ENCODE measurements at places on chromosomes 5 and 9.

DNA sequence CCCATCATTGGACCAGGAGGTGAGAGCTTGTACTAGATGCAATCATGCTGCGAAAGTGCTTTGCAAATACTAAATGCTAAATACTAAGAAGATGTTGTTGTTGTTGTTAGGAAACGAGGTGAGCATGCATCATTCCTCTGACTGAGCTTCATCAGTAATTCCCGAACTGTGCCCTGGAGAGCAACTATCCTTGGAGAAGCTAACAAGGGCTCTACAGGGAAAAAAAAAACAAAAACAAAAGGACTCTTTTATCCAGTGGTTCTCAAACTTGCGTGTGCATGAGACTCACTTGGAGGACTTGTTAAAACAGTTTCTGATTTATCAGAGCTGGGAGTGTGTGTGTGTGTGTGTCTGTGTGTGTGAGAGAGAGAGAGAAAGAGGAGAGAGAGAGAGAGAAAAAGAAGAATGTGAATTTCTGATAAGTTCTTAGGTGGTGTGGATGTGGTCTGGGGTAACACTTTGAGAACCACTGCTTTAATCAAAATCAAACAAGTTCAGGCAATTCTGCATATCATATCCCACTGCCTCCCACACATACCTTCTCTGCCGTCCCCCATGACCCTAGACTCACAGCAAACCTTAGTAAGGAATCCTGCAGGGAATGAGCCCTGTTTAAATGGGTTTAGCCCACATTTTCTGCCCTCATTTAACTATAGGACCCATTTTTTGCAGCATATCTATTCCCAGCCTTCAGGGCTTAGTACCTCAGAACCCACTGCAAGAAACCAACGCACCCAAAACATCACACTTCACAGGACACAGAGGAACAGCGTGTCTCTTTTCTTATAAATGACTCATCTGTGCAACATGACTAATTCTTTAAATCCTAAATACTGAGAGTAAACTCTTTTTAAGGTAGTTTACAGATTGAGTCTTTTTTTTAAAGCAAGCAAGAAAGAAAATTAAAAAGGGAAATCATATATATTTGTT is 48.9 kb downstream of the PDE6A start:
- DNase-seq: no peak

GRCh38 chr5:178078197-178079010 is 34.9 kb upstream of the N4BP3 start:
- no peak for DNase-seq

DNA sequence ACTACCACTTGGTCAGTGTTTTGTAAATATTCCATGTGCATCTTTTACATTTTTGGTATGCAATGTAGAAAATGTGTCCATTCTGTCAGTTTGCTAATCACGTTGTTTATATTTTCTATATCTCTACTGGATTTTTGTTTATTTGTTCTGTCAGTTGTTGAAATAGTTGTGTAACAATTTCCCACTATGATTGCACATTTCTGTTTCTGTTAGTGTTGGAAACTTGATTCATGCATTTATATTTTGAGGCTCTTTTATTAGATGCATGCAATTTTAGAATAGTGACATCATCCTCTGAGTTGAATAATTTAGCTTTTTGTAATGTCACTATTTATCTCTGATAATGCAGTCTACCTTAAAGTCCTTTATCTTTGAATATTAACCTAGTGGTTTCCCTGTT is 25.8 kb upstream of the LECT2 start:
- no peak for DNase-seq

- no peak for DNase-seq
Observed at GRCh38 chr9:22052376-22052945, 43.4 kb upstream of the CDKN2B start.

DNA sequence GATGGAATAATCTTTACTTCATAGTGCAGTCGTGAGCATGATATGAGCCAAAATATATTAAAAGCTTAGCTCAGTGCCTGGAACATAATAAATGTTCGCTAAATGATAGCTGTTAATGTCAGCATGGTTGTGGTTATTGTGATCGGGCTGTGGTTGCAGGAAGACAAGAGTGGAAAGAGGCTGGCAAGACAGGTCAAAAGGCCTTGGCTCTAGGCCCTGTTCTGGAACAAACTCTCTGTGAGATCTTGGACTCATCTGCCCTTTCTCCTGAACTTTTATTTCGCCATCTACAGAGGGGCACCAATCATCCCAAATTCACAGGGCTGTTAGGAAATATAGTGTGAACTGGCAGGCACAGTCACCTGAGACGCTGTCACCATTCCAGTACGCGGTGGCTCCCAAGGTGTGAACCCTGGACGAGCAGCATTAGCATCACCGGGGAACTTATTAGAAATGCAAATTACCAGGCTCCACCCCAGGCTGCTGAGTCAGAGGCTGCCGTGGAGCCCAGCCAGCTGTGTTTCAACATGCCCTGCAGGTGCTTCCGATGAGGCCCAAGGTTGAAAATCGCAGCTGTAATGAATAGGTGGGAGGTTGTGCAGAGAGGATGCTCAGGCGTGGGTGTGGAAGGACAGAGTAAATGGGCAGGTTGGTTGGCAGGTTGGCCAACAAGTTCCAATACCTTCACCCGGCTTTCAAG is 50.2 kb upstream of the SAP30L start:
- no peak for DNase-seq

GRCh38 chr5:34016222-34016621 is 8.4 kb upstream of the AMACR start:
- DNase-seq: no peak

DNA sequence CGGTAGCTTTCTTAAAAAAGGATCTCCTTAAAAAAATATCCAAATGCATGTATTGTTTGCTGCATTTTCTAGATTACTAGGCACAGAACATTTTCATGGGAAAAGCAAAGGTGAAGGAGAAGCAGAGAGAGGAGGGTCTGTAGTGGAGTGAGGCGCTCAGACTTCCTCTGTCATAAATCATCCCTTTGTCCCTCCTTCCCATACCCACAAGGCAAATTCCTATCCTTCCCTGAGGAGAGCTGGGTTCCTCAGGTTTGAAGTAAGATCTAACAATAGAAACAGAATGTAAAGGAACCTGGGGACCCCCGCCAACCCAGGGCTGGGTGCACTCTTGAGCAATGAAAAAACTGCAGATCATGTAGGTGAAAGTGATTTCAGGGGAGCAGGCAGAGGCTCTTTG is 149.2 kb upstream of the ANKH start:
- no peak for DNase-seq

DNA sequence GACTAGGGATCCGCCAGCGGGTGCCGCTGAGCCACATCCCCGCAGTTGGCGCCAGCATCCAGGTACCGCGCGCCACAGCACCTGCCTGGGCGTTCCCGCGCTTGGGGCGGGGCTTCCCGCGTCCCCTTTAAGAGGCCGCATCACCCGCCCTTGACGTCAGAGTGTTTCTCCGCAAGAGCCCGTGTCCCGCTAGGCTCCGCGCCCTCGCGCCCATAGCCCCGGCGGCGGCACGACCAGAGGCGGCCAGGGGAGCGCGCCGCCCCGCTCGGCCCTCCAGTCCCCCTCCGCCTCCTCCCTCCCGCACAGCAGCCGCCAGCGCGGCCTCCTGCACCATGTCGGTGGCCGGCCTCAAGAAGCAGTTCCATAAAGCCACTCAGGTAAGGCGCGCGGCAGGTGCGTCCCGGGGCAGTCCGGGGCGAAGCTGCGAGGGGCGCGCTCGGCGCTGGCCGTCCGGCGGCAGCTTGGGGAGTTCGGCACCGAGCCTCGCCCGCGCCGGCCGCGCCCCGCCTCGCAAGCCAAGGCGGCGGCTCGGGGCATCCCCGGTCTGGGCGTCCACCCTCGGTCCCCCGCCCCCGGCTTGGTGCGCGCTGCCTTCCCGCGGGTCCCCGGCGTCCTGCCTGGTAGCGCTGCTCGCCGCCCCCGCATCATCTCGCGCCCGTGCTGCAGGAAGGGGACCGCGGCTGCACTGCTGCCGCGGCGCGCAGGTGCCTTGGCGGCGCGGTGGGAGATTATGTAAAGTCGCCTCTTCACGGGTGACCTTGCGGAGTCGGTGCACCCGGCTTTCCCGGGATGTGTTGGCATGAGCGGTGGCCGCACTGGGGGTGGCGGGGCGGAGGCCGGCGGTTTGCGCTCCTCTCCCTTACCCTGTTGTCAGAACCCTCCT is at the start of gene SH3GL2:
Gene SH3GL2, plus strand, starts transcription at position 156 of the 883 bp plus-strand sequence.
- DNase-seq: no peak

DNA sequence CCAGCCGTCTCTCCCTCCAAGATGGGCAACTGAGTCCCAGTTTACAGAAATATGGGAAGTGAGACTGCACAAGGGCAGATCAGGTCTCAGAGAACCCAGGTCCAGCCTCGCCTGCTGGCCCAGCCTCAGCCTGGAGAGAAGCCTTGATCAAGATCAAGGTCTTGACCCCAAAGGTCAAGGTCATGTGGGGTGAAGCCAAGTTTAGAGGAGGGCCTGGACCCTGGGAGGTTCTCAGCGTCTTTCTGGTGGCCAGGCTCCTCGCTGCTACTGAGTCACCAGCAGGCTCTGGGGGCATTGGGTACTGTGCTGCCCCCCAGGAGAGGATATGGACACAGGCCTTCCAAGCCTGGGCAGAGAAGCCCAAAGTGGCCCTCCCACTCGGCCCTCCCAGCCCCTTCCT is 8.8 kb downstream of the IPPK start:
- no peak for DNase-seq

DNA sequence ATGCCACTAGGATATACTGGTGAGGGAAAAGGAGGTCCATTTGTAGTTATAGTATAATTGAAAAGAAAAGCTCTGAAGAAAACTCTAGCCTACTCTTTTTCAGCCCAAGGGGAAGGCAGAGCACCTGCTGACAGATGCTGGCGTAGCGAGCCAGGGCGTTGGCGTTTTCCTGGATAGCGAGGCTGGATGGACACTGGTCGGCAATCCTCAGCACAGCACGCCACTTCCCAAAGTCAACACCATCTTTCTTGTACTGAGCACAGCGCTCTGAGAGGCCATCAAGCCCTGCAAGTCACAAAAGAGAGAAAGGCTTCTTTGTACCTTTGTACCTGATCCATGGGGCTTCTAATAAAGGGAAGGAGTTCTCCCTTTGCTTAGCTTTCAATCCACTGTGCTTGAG is 8.2 kb downstream of the ALDOB start:
- DNase-seq: no peak

Data from stimulated activated CD4-positive, alpha-beta T cell treated with anti-CD3 and anti-CD28 coated beads, Interleukin-12 subunit alpha, Interleukin-12 subunit beta, amount 100 ng/mL, for 4 hours (primary cell).